ELR (cell line): ENCODE measurements at places on chromosomes 11 and 22.

- no peak for DNase-seq
These were observed 61.5 kb upstream of the POU2AF1 start for GRCh38 chr11:111440416-111441205.

- peak; percentile 78 for DNase-seq
These were observed 100.6 kb downstream of the RRAS2 start for GRCh38 chr11:14258221-14258935.

- no peak for DNase-seq
These were observed 1595.5 kb upstream of the TENM4 start for GRCh38 chr11:81036168-81036870.

DNA sequence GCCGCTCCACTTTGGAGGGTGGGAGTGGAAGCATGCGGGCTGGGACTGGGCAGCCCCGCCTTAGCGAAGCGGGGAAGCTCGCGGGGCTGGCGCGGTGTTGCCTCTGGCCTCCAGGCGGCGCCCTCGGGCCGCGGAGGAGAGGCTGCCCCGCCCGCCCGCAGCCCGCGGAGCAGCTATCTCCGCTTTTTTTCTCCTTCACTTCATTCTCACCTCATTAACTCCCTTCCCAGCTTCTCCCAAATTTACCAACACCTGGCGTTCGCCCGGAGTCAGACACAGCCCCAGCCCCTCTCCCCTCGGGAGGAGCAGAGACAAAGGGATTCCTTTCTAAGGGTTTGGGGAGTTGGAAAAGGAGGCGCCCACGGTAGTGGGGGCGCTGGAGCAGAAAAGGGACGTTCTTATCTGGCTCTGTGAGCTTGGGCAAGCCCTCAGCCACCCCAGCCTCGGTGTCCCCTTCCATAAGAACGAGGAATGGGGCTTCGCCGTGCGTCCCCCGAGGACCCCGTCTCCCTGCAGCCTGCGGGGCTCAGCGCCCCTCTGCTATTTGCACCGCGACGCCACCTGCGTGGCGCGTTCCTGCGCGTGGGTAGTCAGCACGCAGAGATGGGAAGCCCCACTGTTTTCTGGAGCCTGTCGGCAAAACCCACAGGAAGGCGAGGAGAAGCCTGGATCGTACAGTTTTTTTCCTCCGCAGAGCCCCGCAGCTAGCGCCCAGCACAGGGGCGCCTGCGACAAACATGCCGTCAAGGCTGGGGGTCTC, 1.5 kb upstream of the WNT11 start:
- DNase-seq: peak; percentile 83
